HuH-7.5 (cell line): ENCODE measurements at places on chromosomes 13 and 19.
A peak's percentile ranks its signal among the peaks of the same experiment; 100 is the strongest.

- DNase-seq: no peak
These were observed 237.6 kb downstream of the LACC1 start for GRCh38 chr13:44117351-44117750.

GRCh38 chr19:38253788-38254187, 2.4 kb downstream of the PPP1R14A start:
- no peak for DNase-seq

DNA sequence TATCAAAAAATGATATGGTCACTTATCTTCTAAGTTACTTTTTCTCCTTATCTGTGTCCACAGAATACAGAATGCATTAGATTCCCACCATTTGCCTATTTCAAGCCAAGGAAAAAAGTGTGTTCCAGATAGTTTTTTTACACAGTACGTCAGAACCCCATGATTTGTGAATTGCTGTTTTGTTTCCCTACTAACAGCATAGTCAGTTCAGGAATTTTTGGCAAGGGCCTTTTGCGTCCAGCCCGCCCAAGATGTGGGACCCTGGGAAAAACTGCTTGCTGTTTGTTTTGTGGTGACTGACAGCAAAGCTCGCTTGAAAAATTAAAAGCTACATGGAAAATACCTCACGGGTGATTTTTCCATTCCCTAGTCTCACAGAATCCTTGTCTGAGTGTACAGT, 20.4 kb upstream of the FAM216B start:
- no peak for DNase-seq

- no peak for DNase-seq
These were observed 4.1 kb upstream of the TLE6 start for GRCh38 chr19:2973229-2973628.

- DNase-seq: no peak
These were observed 4.8 kb downstream of the TSKS start for GRCh38 chr19:49758292-49758691.

GRCh38 chr13:113774177-113775107, 15.4 kb downstream of the TMEM255B start:
- no peak for DNase-seq

- DNase-seq: no peak
These were observed 48.7 kb upstream of the MYCBP2 start for GRCh38 chr13:77375560-77376108.

DNA sequence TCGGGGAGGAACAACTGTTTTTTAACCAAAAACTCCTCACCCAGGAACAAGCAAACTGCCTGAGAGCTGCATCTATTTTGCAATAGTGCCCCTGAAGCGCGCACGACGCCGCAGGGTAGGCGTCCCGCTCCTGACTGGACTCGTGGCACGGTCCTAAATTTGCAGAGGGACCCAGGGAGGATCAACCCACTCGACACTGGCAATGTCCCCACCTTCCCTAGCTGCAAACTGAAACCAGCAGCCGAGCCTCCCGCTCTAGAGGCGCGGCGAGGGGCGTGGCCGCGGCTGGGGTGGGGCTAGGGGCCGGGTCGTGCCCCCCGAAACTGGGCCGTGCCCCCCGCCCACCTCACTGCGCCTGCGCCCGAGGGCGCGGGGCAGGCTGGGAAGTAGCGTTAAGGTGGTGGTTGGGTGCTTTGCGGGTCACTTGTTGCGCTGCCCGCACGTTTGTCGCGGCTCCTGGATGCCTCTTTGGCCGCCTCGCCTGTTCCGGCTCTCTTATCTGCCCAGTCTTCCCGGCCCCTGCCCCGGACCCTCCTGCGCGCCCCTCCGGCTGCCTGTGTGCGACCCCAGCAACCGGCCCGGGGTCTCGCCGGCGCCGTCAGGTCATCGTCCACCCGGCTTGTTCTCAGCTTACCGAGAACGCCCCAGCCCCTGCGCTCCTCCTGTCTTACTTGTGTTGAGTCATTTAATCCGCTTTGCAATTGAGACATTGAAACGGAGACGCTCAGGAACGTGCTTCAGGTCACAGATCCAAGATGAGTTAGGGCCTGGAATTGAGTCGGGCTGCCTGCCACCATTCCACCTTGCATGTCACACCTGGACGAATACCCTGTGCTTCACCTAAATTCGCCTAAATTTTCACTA, 37.9 kb upstream of the LSM14A start:
- peak; percentile 84 for DNase-seq

- no peak for DNase-seq
These were observed 14.7 kb downstream of the LRCH1 start for GRCh38 chr13:46567671-46568070.

- no peak for DNase-seq
These were observed 92.0 kb downstream of the NHLRC3 start for GRCh38 chr13:39130301-39130700.

DNA sequence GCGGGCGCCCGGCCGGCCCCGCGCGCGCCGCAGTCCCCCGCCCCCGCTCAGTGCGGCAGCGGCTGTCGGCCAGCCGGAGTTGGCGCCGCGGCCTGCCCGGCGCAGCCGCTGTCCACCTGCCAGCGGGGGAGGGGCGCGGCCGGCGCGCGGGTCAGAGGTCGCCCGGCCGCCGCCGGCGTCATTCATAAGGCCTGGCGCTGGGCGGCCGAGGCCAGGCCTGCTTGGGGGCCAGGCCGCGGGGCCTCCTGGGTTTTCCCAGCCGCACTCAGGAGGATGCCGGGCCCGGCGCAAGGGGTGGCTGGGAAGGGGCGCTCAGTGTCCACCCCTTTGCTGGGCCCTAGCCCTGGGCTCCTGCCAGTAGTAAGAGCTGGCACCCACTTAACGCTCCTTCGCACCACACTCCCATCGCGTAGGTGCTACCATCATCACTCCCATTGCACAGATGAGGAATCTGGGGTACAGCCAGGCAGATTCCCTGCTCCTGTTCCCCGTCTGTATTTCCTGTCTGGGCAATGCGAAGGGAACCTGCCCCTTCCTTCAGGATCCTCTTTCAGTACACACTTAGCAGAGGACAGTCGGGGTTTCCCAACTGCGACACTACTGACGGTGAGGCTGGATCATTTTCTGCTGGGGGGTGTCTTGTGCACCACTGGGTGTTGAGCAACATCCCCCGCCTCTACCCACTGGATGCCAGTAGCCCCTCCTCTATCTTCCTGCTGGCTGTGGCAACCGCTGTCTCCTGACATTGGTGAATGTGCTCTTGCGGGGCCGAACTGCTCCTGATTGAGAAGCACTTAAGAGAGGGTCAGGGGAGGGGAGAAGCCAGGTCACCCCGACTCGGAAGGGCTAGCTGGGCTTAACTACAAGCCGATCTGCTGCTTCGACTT, 846 bp upstream of the PRKACA start:
- DNase-seq: no peak

DNA sequence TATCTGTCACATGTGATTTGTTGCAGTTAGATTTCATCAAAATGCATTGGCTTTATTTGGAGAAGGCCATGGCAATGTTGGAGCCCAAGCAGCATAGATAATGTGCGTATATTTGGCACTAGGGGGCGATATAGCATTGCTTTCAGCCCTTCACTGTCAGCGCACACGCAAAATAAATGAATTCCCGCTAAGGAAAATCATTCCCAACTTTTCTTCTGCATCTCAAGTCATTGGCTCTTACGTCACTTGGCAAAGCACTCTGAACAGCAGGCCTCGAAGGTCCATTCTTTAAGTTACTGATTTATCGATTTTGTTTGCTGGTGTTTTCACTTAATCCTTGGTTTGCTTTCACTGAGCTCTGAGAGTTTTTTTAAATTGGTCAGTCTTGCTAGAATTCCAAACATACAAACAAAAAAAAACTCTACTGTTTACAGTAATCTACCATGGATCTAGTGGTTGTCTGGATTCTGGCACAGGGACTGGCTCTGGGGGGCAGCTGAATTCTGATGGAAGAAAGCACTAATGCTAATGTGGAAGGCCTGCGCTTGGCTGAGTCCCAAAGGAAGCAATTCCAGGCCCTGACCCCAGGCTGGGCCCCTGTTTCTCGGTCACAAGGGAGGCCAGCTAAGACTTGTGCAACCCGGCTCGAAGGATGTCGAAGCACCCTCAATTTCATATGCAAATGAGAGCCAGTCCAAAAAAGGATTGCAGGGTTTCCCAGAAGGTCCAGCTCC, 97.7 kb upstream of the IPO5 start:
- DNase-seq: peak; percentile 16

- no peak for DNase-seq
These were observed 1096.6 kb downstream of the PCDH17 start for GRCh38 chr13:58728126-58728525.

GRCh38 chr19:5448374-5448773, 6.8 kb upstream of the ZNRF4 start:
- no peak for DNase-seq

- no peak for DNase-seq
These were observed 21.4 kb downstream of the KDM4B start for GRCh38 chr19:4990306-4990705.

- DNase-seq: no peak
These were observed 9.6 kb downstream of the C2CD4C start for GRCh38 chr19:399370-399769.

- no peak for DNase-seq
These were observed 9.5 kb downstream of the POLR1D start for GRCh38 chr13:27631156-27631555.

- DNase-seq: no peak
These were observed 86.6 kb downstream of the ZDHHC20 start for GRCh38 chr13:21372530-21372929.

DNA sequence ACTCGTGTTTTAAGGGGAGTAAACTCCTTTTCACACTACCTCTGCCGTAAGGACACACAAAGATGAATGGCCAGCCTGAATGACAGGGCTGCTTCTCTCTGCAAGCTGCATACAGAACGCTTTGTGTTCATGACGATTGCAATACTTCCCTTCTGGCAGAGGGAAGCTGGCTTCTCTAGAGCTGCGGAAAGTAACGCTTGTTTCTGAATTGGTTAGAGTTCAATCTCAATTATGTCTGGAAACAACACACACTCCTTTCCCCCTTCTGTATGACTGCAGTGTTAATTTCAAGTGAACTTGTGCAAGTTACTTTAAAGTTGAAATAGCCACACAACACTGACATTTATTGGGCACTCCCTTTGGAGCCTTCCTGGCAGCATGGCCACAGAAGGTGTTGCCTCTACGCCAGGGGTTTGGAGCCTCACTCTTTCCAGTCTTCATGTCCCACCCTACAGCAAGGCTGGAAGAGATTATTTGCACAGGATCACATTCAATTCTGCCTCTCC, 242.6 kb downstream of the NDFIP2 start:
- DNase-seq: no peak

DNA sequence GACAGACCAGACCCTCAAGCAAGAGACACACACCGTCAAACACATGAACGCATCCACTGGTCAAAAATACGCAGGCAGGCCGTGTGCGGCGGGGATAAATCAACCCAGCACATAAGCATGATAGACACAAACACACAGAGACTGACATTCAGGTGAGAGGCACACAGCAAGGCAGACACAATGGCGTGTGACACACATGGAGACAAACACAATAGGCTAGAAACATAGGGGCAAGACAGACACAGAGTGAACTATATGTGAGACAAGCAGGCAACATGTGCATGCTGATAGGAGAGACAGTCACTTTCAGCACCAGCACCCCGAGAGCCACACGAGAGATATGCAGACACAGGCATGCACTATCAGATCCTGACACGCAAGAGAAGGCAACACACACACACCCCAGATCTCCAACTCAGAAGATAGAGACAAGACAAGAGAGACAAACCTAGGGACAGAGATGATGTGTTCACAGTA, 6.9 kb upstream of the JUNB start:
- no peak for DNase-seq

GRCh38 chr13:111790621-111791020, 276.3 kb upstream of the SOX1 start:
- DNase-seq: no peak

DNA sequence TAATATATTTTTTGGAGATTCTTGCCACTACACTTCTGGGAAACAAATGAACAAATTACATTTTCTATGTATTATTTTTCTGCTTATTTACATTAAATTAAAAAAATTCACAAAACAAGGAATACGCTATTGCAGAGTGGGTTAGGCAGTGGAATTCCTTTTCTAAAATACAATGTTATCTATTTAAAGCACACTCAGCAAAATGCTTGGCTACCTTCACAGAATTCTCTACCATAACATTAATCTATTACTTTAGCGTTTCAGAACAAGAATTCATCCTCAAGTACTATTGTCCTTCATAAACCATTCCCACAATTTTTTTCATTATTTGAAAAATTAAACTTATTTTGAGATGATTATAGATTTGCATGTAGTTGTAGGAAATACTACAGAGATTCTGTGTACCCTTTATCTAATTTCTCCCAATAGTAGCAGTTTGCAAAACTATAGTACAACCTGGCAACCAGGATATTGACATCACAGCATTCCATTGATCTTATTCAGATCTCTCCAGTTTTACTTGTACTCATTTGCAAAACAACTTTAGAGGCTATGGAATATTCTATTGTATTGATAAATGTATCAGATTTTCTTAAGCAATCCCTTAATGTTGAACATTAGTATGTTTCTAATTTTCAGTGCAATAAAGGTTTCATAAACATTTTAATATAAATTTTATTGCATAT, 120.9 kb downstream of the DLEU7 start:
- no peak for DNase-seq

GRCh38 chr19:49830766-49831165, 12.7 kb downstream of the MED25 start:
- DNase-seq: no peak

GRCh38 chr13:47294691-47295090, 397.8 kb upstream of the HTR2A start:
- no peak for DNase-seq

DNA sequence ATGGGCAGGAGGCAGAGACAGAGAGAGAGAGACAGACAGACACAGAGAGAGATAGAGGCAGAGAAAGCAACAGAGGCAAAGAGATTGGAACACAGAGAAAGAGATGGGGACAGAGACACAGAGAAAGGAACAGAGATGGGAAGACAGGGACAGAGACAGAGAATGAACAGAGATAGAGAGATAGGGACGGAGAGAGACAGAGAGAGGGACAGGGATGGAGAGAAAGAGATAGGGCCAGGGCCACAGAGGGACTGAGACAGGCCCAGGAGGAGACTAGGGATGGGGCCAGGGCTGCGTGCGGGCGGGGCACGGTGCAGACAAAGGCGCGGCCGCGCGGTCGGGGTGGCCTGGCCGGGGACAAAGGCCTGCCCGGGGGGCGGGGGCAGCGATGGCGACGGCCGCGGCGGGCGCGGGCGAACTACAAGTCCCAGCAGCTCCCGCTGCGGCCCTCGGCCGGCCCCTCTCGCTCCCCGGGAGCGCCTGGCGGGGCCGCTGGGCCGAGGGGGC, at the start of gene ZNF358:
ZNF358 (plus strand) TSS at position 459 of the 507 bp plus-strand sequence. CDS start 3,140 bp downstream, outside the sequence.
- DNase-seq: peak; percentile 98

DNA sequence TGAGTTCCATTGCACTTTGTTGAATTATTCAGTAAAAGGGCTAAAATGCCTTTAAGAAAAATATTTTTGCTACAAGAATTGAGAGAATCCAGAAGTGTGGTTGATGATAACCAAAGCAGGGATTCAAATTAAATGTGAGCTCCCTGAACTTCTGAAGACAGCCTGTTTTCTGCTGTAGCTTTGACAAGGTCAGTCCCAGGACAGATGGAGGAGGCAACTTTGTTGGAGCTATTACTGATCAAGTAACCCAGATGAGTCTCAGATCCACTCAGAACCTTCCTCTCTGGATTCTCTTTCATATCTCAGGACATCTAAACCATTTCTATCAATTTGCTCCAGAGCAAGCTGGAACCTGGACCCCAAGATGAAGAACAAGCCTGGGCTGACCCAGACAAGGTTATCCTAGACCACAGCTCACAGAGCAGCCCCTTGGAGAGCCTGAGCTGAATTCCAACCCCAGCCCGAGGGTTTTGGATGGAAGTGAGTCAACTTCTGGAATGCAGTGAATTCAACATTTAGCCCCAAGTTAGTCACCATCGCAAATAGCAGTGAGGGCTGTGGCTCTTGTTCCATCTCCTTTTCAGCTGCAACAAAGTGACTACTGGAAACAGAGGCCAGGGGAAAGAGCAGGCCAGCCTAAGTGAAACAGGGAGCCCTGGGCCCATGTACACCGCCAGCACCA, 137.8 kb upstream of the TSC22D1 start:
- DNase-seq: no peak
